Activated CD8-positive, alpha-beta memory T cell treated with anti-CD3 and anti-CD28 coated beads for 48 hours (primary cell): ENCODE measurements at places on chromosomes 5 and 9.
A peak's percentile ranks its signal among the peaks of the same experiment; 100 is the strongest.

GRCh38 chr9:79060766-79061165 lies 511.0 kb upstream of the TLE4 start:
- no peak for DNase-seq

- DNase-seq, result no peak
Observed at GRCh38 chr5:72012906-72013305, 94.4 kb upstream of the MAP1B start.

DNA sequence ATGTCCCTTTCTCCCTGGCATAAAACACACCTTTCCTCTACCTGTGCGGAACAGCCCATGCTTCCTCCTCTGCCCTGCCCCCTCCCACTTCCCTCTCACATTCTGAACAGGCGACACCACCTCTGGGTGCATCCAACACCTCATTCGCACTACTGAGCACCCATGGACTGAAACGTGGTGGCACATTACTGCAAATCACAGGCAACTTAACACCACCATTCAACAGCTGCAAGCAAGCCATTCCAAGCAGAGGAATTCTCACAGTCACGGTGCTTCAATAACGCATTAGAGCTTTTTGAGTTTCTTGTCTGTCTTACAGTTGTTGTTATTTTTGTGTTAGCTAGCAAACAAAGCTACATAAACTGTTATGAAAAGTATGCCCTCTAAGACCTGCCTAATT lies 298.2 kb upstream of the TAS2R1 start:
- no peak for DNase-seq

- no peak for DNase-seq
Observed at GRCh38 chr5:63843190-63843589, 119.1 kb downstream of the HTR1A start.

GRCh38 chr5:68252673-68253623 lies 37.4 kb downstream of the PIK3R1 start:
- DNase-seq, result no peak

DNA sequence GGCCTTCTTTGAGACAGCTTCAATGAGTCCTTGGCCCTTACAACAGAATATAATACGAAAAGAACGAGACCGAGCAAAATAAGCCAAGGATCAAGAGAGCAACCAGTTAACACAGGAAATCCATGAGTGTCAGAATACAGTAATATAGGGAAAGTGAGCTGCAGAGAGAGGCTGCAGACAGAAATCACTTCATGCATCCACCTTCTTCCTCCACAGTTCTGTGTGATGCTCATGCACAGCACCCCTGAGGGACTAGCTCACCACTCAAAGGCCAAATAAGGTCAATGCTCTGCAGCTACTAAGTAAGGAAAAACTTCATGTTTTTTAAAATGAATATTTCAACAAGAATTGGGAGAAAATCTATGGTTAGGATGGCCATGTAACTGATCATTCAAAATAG lies 257.1 kb downstream of the MCTP1 start:
- no peak for DNase-seq

GRCh38 chr5:118017536-118017935 lies 970.8 kb downstream of the DTWD2 start:
- no peak for DNase-seq

GRCh38 chr9:34163434-34163833 lies 15.4 kb upstream of the UBAP1 start:
- no peak for DNase-seq

GRCh38 chr5:74294231-74294705 lies 346.3 kb downstream of the ENC1 start:
- no peak for DNase-seq

GRCh38 chr9:13857521-13857920 lies 456.4 kb downstream of the NFIB start:
- no peak for DNase-seq

DNA sequence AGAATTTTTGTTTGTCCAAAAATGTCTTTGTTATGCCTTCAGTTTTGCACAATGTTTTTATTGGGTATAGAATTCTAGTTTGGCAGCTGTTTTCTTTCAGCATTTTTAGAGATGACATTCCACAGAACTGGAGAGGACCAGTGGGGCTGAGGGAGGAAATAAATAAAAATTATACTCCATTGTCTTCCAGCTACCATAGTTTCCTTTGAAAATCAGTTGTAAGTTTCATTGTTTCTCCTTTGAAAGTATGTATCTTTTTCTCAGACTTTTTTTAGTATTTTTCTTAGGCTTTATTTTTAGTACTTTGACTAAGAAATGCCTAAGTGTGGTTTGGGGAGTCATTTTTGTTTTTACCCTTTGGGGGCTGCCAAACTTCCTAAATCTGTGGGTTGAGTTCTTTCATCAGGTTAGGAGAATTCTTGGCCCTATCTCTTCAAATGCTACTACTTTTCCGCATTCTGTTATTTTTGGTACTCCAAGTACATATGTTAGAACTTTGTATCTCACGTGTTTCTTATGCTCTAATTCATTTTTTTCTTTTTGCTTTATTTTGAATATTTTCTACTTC lies 15.2 kb upstream of the FBLL1 start:
- DNase-seq, result no peak

DNA sequence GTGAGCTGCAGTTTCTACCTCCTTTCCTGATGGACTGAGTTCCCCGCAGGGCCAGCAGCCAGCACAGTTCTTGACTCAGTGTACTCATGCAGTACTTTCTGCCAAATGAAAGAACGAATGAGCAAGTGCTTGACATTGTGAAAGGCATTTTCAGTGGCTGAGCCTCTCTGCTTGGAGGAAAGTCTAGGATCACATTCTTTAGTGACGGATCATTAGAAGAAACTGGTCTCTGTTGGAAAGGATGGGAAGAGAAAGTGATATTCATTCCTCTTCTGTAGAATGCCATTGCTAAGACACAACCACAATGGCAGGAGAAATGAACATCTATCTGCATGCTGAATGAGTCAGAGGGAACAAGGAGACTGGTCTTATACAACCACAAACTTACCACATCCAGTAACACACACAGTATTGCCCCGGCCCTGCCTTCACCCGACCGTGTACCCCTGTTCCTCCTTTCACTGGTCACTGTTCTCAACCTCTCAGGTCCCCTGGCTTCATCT lies 206.9 kb downstream of the CRB2 start:
- DNase-seq, result no peak

DNA sequence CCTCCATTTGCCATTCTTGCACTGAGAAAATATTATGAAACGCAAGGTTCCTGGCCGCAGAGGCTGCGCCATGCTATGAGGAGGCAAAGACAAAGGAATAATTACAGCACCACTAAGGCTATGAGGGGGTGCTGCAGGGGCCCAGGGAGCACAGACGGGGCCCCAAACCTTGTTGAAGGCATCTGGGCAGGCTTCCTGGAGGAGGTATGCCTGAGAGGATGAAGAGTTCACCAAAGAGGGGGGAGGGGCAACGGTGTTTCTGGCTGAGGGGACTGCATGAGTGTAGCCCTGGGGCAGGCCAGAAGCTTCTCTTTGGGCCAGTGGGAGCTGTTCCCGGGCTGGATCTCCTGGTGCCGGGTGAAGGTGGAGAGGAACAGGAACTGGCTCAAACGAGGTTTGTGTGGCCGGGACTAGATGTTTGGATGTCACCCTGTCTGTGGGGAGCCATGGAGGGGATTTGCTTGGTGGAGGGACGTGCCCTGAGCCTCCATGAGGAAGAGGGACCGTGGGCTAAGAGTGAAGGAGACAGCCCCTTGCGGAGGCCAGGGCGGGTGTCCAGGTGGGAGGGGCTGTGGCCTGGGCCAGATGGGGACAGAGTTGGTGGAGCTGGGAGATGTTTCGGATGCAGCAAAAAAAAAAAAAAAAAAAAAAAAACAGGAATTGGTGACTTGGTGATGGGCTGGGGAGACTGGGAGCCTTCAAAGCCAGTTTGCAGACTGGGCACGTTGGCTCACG lies 28.2 kb downstream of the PTGES start:
- DNase-seq, result no peak

- DNase-seq, result no peak
Observed at GRCh38 chr5:101045689-101046088, 142.6 kb upstream of the ST8SIA4 start.

- no peak for DNase-seq
Observed at GRCh38 chr5:10685115-10685521, 75.9 kb downstream of the DAP start.

GRCh38 chr5:6399980-6400910 lies 21.9 kb upstream of the MED10 start:
- no peak for DNase-seq

GRCh38 chr5:56734091-56734694 lies 81.2 kb upstream of the MAP3K1 start:
- no peak for DNase-seq

DNA sequence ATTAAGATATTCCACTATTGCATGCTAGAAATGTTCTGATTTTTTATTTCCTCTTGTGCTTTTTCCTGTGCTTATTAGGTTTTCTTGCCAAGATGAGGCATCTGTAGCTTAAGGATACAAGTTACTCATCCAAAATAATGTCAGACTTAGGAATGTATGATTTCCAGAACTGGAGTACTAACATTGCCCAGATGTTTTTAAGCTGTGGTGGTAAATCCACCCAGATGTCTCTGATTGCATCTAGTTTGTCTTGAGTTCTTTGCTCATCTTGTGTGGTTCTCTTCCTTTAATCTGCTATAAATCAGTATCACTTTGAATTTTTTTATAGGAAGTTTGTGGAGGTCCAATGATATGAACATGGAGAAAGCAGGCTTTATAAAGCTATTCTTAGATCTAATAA lies 337.5 kb upstream of the ZNF608 start:
- DNase-seq, result no peak

GRCh38 chr9:123334639-123335038 lies 21.4 kb upstream of the CRB2 start:
- no peak for DNase-seq

GRCh38 chr5:82164176-82164976 lies 113.8 kb downstream of the RPS23 start:
- DNase-seq, result no peak

GRCh38 chr5:150448334-150448733 lies 1.2 kb downstream of the RPS14 start:
- no peak for DNase-seq

- peak; percentile 61 for DNase-seq
Observed at GRCh38 chr9:129889941-129890717, 54.9 kb downstream of the USP20 start.

DNA sequence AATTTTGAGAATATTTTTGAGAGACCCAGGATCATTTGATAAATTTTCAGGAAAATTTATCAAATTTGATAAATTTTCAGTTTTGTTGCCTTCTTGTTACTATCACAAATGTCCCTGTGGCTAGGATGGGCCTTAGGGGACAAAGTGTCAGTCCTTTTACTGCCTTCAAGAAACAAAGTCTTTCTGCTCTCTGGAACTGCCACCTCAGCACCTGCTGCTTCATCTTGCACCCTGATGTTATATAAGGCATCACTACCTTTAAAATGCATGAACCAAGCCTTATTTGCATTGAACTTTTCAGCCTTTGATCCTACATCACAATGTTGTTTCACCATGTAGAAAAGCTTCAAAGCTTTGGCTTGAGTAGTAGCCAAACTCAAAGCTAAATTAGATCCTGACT lies 123.0 kb upstream of the CNTLN start:
- no peak for DNase-seq

- no peak for DNase-seq
Observed at GRCh38 chr9:134328841-134329575, 2.8 kb downstream of the RXRA start.

DNA sequence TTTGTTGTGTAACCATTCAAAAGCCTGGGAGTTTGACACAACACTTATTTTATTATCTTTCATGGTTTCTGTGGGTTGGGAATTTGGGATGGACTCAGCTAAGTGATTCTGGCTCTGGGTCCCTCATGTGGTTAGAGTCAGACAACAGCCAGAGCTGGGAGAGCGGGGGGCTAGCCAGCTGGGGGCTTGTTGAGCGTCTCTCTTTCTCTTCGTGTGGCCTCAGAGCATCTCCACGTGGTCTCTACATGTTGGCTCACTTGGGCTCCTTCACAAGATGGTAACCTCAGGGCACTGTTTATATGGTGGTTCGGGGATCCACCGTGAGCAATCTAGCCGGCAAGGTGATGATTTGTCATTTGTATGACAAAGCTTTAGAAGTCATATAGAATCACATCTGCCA lies 73.6 kb downstream of the FSTL4 start:
- DNase-seq, result no peak

DNA sequence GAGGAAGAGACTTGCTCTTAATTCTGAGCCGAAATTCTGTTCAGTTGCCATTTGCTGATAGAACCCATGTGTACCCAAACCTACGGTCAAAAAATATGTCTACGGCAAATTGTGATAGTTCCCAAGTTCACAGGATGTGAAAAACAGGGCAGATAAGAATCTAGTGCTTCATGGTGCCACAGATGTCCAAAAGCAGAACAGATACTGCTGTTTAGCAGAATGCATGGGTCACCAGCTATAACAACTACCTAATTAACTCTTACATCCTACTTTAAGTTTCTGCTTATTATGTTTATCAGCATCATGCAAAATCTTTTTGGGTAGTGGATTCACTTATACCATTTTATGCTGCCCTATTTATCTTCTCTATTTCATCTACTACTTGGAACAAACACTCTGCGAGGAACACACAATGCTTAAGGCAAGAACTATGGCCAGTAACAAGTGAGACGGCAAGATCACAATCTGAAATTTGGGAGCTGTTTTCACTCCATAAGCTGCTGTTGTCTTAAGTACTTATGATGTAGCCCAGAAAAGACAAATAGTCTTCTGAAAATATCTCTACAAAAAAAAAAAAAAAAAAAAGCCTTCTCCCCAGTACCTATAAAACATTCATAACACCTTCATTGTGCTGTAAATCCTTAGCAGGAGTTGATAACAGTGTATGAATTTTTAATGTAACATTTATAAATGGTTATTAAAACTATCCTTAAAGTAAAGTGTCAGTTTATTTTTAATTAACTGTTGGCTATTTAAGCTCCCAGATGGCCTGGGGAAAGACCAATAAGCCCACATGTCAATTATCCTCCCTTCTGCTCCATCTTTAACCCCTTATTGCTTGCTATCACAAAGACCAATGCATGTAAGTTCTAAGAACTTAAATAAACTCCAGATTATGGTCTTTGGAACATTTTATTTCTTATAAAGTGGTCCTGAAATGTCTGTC lies 232.3 kb downstream of the TLR4 start:
- no peak for DNase-seq

- DNase-seq, result no peak
Observed at GRCh38 chr9:73200694-73201452, 49.2 kb downstream of the ANXA1 start.

GRCh38 chr5:39459071-39459470 lies 34.3 kb upstream of the DAB2 start:
- DNase-seq, result no peak

- DNase-seq, result no peak
Observed at GRCh38 chr5:1208743-1209488, 7.5 kb downstream of the SLC6A19 start.

- no peak for DNase-seq
Observed at GRCh38 chr5:124871303-124871702, 124.9 kb upstream of the ZNF608 start.

- DNase-seq, result no peak
Observed at GRCh38 chr9:113588242-113588810, 124.8 kb downstream of the RGS3 start.
